ENCODE measurements at places on chromosomes 6 and 20.

GRCh38 chr6:144266091-144266649 is 19.0 kb upstream of the UTRN start:
- DNase-seq: peak; percentile 63

- no peak for DNase-seq
Observed at GRCh38 chr20:36929290-36929689, 22.2 kb downstream of the SAMHD1 start.

DNA sequence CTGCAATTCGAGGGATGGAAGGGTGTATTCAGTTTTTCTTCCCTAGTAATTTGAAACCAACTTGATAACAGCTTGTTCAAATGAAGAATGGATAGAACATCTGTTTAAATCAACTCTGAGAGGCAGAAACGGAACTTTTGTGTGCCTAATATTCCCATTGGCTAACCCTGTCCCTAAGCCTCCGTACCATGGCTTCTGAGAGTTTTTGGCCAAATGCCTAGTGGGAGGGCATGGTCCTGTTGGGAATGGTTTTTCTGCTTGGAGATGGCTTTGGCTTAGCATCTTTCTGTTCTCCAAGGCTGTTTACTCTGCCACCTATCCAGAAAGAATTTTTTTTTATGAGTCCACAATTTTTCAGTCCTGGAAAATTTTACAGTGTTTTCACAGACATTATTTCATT is 126.7 kb upstream of the MLIP start:
- no peak for DNase-seq

DNA sequence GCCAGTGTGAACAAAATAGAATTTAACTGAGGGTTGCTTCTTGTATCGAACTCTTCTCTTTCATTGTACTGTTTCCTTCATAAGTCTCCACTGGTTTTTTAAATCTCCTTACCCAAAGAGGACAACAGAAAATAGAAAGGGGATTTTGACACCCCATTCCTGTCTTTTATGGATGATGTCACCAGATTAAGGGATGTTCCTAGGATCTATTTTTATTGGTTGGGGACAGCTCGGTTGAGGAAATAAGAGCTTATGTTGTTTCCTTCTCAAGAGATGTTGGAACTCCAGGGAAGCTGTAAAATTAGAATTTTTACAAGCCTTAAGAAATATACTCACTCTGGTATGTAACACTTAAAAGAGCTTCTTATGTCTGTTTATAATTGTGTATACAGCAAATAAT is 171.5 kb downstream of the PHF3 start:
- no peak for DNase-seq

DNA sequence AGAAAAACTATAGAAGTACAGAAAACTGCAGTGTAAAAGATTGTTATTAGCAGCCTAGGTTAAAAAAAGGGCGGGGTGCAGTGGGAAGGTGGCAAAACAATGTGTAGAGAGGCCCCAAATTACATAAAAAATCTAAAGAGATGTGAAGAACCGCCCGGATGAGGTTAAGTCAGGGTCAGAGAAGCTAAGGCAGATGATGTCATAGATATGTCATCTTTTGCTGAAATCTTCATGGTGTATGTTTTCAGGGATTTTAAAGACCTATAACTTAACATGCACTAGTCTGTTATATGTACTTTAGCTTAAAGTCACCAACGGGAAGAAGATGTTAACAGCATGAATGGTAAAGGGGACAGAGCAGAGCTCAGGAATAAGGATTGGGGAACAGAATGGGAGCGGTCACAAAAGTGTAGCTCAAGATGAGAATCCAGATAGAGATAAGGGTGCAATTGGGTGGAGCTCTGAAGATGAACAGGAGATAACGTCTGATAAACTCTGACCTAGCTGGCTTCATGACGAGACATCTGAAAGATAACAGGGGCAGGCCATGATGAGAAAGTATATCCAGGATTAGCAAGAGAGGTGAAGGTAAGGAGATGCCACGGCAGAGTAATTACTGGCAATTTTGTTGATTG is 83.4 kb downstream of the TFAP2A start:
- no peak for DNase-seq

DNA sequence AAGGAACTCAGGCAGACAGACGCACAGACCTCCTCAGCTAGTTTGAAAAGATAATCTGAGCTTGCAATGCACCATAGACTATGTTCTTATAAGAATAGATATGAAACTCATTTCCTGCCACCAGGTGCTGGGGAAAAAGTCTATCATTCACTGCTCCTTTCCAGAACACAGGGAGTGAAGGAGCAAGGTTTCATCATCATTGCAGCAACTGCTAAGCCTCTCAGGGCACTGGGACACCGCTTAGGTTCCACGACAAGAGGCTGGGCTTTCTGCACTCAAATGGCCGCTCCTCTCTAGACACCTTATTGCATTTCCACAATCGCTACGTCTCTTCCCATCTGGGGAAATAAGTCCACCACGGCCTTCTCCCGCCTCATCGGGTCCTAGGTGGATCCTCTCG is 418.5 kb upstream of the JARID2 start:
- DNase-seq: no peak

DNA sequence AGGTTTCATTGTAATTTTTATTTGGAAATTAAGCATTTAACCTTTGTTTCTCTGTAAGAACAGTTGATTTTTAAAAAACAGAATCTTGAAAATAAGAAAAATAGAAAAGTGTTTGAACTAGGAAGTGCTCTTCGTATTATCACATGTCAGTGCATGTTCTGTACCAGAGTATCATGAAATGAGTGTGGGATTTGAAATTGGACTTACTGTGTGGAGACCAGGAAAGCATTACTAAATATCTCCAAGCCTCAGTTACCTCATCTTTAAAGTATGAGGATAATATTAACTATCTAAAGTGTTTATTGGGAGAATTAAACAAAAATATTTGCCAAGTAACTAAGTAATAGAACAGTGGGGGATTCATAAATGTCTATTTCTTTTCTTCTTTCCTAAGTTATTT is 156.9 kb upstream of the FLRT3 start:
- DNase-seq: no peak

- no peak for DNase-seq
Observed at GRCh38 chr6:137849181-137849980, 17.7 kb upstream of the TNFAIP3 start.

- DNase-seq: peak; percentile 82
Observed at GRCh38 chr6:9540534-9541126, 874.2 kb downstream of the TFAP2A start.

GRCh38 chr20:21340991-21341697 is 38.0 kb downstream of the XRN2 start:
- DNase-seq: no peak

DNA sequence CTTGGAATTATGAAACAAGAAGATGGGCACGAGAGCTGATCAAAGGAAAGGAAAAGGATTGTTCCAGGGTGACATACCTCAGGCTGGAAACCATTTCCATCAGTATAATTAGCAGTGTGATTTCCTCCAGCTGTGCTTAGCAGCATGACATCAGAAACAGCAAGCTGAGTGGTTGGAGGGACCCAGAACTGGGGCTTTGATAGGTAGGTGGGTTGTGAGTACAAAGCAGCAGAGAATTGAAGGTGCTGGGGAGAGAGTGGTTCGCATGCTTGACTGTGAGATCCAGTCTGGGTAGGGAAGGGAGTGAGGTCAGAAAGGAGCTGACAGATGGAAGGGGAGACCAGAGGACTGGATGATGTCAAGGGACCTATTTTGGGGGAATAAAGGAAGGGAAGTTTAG is 90.4 kb downstream of the CD164 start:
- no peak for DNase-seq
